ENCODE measurements at places on chromosomes 6 and 20. TPM values are rescaled to one million over a fixed set of nuclear protein-coding genes. Genes with fewer than 3 reads are reported as not detected.

Gene RAB32
- 7.6 TPM for total RNA-seq

Gene ID1
- total RNA-seq, result 98.9 TPM

Gene RFX6
- not detected for total RNA-seq

Gene GTF2H4
- 22.2 TPM for total RNA-seq

Gene UTRN
- 69.2 TPM for total RNA-seq

Gene MATN4
- total RNA-seq, result not detected

Gene SNRPB
- total RNA-seq, result 55.7 TPM

Gene COL20A1
- not detected for total RNA-seq

Gene NKAIN2
- total RNA-seq, result 0.30 TPM

Gene OGFR
- 22.5 TPM for total RNA-seq

Gene ADGRF5
- 48.0 TPM for total RNA-seq

Gene MCCD1
- not detected for total RNA-seq

Gene CLIC1
- 102 TPM for total RNA-seq

Gene COL12A1
- total RNA-seq, result 15.5 TPM

Gene PLG
- total RNA-seq, result not detected
